ENCODE measurements at places on chromosomes 13 and 19. TPM values are rescaled to one million over a fixed set of nuclear protein-coding genes. Genes with fewer than 3 reads are reported as not detected.

GRCh38 chr13:34350671-34351070, 532.7 kb downstream of the RFC3 start:
- no peak for DNase-seq

- no peak for DNase-seq
Measured at GRCh38 chr19:43495082-43495481, 9.5 kb downstream of the PHLDB3 start.

DNA sequence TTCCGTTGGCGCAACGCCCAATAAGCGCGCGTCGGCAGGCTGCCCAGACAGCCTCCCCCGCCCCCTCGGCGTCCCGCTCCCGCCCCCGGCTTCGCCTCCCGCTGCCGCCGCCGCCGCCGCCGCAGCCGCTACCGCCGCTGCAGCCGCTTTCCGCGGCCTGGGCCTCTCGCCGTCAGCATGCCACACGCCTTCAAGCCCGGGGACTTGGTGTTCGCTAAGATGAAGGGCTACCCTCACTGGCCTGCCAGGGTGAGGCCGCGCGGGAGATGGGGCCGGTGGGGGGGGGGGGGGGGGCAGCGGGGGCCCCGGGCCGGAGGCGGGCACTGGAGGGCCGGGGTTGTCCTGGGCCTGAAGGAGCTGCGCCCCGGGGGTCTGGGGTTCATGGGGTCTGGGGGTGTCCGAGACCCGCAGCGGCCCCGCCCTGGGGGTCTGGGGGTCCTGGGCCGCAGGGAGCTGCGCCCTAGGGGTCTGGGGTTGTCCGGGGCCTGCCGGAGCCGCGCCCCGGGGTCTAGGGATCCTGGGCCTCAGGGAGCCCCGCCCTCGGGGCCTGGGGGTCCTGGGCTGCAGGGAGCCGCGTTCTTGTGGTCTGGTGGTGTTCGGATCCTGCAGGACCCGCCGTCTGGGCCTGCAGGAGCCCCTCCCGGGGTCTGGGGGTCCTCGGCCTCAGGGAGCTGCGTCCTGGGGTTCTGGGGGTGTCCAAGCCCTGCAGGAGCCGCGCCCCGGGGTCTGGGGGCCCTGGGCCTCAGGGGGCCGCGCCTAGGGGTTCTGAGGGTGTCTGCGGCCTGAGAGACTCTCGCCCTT, at the start of gene HDGFL2:
Gene HDGFL2, plus strand, starts transcription at position 124 of the 801 bp plus-strand sequence. Its CDS starts 54 bp downstream, at position 178.
- DNase-seq: no peak

GRCh38 chr13:110263888-110264287, 43.1 kb downstream of the COL4A1 start:
- DNase-seq: no peak

Gene BBC3
- total RNA-seq: 4.3 TPM

Gene OR7A17
- total RNA-seq: not detected

Gene TRPC4
- total RNA-seq: 0.69 TPM

Gene PNMA8A
- total RNA-seq: 17.3 TPM

Measured in skin of body (tissue), 3 donors.